NCI-H1436 treated with DMSO at 0.1 percent for 48 hours (cell line): ENCODE measurements at places on chromosomes 1 and 21.

- DNase-seq: no peak
These were observed 608.3 kb upstream of the PKN2 start for GRCh38 chr1:88075813-88076212.

- DNase-seq: no peak
These were observed 29.7 kb downstream of the EPHA2 start for GRCh38 chr1:16126160-16126559.

GRCh38 chr1:223639331-223639749 is 26.2 kb downstream of the CAPN8 start:
- no peak for DNase-seq

GRCh38 chr1:25594971-25595370 is 21.6 kb upstream of the MAN1C1 start:
- no peak for DNase-seq

- DNase-seq: no peak
These were observed 8.1 kb upstream of the INKA2 start for GRCh38 chr1:111747282-111747734.

DNA sequence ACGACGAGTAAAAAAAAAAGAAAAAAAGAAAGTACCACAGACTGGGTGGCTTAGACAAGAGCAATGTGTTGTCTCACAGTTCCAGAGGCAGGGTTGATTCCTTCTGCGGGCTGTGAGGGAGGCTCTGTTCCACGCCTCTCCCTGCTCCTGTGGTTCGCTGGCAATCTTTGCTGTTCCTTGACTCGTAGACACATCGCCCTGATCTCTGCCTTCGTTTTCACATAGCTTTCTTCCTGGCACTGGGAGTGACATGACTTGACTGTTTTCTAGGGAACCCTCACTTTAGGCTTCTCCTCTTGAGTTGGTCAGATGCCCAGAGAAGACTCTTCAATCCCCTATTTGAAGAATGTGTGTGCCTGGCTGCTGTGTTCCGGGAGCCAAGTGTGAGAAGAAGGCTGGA is 133.6 kb downstream of the TM2D1 start:
- DNase-seq: no peak

- no peak for DNase-seq
These were observed 114.6 kb upstream of the NEK7 start for GRCh38 chr1:198042168-198042567.

GRCh38 chr21:27566521-27566920 is 599.6 kb upstream of the ADAMTS5 start:
- DNase-seq: no peak

DNA sequence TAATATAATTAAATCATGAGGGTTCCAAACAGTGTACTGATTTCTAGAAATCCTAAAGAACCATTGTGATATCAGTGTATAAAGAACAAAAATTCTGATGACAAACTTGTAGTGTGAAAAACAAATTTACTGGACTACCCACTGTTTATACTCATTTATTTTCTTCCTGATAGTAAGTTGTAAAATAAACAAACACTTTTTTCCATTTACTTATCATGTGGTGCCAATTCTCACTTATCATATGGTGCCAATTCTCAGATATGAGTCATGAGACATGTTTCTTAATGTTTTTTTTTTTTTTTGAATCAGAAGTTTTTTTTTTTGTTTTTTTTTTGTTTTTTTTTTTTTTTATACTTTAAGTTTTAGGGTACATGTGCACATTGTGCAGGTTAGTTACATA is 137.7 kb downstream of the LEPR start:
- no peak for DNase-seq

DNA sequence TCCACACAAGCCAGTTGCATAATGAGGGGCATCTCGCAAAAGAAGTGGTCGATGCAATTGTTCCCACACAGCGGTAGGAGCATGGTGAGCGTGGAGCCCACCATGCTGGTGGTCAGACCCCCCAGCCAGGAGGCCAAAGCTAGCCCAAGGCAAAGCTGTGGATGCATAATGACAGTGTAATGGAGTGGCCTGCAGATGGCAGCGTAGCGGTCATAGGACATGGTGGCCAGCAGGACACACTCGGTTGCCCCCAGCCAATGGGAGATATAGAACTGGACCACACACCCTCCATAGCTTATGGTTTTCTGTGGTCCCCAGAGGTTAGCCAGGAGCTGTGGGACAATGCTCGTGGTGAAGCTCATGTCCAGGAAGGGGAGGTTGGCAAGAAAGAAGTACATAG is 4.3 kb downstream of the OR2C3 start:
- no peak for DNase-seq

DNA sequence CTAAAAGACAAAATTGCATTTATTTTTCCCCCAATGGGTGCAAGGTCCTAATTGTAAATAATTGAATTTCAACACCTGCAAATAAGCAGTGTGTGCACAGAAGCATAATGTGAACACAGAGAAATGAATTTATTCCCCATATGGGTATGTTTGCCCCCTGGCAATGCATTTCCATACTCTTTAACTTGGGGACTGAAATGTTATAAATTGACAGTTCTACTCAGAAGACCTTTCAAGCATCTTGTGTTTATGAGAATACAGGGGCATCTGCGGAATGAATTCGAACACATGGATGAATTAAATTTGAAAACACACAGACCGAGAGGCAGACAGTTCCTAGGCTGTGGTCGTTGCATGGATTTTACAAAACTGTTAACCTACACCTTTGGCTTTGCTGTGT is 3.5 kb downstream of the PBX1 start:
- DNase-seq: no peak
